ENCODE measurements at places on chromosomes 3 and 15.
A peak's percentile ranks its signal among the peaks of the same experiment; 100 is the strongest.

- no peak for DNase-seq
Measured at GRCh38 chr3:178487752-178488151, 48.5 kb upstream of the KCNMB2 start.

DNA sequence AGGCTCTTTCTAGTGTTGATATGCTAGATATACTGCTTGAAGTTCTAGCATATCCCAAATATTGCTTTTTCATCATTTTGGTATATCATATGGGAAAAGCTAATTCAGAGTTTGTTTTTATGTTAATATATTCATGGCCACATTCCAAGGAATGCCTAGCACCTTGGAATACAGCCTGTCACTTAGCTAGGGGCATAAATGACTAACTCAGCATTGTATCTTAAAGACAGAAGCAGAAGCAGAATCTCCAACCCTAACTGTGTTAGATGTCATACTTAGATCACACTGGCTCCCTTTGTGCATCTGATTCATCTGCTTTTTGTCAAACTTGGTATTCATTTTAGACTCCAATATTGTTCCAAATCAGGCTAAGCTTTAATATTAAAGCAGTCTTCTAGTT lies 130.8 kb upstream of the TSPAN3 start:
- DNase-seq = no peak

GRCh38 chr15:59294574-59295260 lies 78.0 kb downstream of the MYO1E start:
- peak; percentile 93 for DNase-seq

GRCh38 chr3:136351351-136351750 lies 101.2 kb downstream of the PCCB start:
- DNase-seq = no peak

DNA sequence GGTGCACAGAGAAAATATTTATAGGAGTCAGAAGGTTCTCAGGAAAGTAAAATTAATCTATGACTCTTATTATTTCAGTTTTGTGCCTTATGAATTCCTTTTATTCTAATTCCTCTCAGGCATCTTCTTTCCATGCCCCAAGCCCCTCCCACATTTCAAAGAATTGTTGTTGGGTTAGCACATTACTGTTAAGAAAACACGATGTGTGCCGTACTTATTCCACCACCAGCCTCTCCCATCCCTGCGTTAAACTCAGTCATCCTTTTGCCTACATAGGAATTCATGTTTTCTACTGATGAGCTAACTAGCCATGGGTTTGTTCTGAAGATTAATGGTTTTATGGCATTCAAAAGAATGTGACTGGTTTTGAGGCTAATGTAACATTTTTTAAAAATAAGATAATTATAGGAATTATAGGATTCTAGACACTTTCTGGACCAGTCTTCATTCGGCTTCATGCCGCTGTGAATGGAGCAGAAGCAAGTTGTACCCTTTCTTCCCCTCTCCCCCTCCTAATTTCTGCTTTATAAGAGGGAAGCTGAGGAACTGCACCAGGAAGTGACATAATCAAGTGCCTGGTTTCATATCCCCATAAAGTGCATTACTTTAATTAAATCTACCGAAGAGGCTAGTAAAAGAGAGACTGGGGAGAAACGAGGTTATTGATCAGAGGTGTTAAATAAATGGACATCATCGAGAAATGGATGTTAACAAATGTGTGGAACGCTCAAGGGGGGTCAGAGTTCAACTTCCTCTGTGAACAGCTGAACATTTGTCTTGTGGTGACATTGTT lies 12.3 kb upstream of the MB21D2 start:
- no peak for DNase-seq

GRCh38 chr15:95645791-95646338 lies 684.6 kb upstream of the NR2F2 start:
- DNase-seq = no peak

- DNase-seq = peak; percentile 20
Measured at GRCh38 chr3:188646592-188646991, 492.6 kb downstream of the LPP start.

GRCh38 chr3:114480442-114480841 lies 186.6 kb downstream of the TIGIT start:
- no peak for DNase-seq

DNA sequence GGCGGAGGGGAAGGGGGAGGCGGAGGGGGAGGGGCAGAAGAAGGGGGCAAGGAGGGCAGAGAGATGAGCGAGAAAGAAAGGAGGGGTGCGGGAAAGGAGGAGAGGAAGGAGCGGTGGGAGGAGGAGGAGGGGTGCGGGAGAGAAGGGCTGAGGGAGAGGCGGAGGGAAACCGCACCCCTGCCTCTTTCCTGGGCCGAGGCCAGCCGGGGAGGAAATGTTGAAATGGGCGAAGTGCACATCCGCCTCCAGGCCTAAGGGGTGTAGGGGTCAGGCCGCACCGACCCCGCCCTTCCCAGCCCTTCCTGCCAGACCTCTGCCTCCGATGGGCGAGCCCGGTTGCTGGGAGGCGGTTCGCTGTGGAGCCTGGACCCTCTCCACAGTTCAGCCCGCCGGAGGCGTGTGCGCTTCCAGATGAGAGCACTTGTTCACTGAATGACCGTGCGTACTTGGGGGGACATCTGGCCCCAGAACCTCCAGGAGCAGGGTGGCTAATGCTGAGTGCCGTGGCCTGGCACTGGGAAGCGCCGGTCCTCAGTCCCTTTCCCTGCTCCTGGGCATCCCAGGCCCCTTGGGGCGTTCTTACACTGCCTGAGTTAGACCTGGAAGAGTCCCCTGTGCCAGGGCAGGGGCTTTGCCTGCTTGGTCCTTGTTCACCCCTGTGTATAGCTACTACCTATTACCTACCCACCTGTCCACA lies 110.3 kb upstream of the KLF13 start:
- peak; percentile 42 for DNase-seq

- no peak for DNase-seq
Measured at GRCh38 chr15:62822228-62822627, 220.3 kb upstream of the TPM1 start.

- DNase-seq = no peak
Measured at GRCh38 chr3:105579439-105579838, 212.7 kb downstream of the ALCAM start.

DNA sequence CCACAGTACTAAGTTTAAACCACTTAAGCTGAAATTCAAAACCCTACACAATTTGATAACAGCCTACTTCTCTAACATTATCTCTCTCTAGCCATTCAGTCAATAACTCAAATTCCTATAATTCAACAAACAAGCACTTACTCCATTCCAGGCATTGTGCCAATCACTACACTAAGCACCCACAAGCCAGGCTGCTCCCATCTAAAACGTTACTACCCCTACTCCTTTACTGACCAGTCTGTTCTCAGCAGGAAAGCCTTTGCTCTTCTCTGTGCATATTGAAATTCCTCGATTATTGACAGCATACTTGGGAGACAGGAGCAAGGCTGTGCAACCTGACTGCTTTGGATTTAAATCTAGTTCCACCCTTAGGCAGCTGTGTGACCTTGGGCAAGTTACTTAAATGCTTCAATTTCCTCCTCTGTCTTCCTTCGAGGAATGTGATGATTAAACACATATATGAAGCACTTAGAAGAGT lies 177.2 kb upstream of the THBS1 start:
- peak; percentile 36 for DNase-seq

- DNase-seq = no peak
Measured at GRCh38 chr15:74543043-74543422, 2.0 kb downstream of the ARID3B start.

GRCh38 chr3:69855436-69856162 lies 116.3 kb downstream of the MITF start:
- DNase-seq = peak; percentile 29

- DNase-seq = no peak
Measured at GRCh38 chr3:197001972-197002700, 27.5 kb downstream of the MELTF start.

DNA sequence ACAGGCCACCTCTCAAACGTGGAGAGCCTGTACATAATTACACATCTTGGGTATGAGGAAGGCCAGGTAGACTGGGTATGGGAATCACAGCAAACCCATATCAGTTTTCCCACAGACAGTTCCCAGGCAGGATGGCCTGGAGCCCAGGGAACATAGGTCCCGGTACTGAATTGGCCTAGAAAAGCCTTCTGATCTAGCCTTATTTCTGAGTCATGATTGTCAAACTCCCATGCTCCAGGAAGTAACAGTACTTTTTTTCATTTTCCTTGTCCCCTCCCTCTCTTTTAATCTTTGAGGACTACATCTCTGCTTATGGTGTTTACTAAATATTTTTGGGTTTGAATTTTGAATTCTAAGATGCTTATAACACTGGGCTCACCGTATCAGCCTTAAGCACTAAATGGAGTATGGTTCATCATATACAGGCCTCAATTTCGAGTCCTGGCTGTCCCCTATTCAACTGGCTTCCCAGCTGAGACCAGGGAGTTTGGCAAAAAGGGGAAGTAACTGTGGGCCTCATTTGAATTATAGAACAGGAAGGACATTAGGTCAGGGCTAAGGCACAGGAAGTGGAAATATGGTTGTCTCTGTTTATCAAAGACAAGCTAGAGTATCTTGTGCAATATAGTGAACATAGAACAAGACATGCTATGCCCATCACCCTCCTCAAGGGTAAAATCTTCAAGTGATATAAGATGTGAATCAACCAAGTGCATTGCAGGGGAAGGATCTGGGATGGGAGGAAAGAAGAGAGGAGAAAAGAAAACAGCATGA lies 494.6 kb downstream of the NTRK3 start:
- peak; percentile 21 for DNase-seq

- DNase-seq = peak; percentile 67
Measured at GRCh38 chr3:124075753-124076152, 83.8 kb upstream of the ROPN1 start.

DNA sequence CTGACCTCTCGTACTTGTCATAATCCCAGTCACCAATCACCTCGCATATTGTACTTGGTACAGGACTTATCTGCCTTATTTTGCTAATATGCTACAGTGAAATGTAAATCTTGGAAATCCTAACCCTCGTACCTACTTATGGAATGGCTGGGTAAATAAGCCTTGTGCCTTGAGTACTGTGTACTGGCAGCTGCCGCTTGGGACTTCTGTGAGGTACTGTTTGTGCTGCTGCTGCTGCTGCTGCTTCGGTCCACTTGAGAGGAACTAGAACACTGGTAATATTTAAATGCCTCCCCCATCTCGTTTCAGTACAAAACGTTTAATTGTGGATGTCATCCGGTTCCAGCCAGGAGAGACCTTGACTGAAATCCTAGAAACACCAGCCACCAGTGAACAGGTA lies 42.5 kb upstream of the CRTC3 start:
- no peak for DNase-seq

DNA sequence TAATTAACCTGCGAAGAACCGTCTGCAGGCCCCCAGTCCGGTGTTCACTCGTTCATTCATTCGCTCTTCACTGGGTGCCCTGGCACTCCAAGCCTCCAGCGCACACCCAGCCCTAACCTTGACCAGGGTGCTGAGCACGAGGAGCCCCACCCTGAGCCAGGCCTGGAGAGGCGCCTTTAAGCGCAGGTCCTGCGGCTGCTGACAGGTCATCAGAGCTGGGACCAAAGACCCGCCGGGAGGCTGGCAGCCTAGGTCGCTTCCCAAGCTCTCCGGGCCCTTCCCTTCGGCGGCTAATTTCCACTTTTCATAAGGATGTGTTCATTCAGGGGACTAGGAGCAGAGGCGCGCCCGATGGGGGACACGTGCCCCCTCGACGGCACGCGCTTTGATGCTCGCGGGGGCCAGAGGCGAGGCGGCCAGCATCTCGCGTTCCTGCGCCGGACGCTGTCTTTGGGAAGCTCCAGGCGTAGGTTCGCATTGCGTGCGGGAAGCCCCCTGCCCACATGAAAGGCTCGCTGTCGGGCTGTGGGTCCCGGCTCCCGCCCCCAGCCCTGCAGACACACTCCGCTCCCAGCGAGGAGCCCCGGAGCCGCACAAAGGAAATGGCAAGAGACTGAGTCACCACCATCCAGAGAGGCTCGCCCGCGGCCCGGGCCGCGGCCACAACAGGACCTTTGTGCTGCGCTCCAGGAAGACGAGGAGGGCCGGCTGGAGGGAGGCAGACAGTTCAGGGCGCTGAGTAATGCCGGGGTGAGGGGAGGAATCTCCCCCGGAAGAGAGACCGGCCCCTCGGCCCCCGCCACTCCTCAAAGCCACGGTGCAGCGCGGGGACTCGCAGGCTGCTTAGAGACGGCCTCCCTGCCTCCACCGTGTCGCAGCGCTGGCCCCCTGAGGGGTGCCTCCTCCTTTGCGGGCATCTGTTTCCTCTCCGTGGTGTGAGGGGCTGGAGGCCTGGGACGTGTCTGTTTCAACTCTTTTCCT lies 266.4 kb upstream of the HES1 start:
- DNase-seq = peak; percentile 99

DNA sequence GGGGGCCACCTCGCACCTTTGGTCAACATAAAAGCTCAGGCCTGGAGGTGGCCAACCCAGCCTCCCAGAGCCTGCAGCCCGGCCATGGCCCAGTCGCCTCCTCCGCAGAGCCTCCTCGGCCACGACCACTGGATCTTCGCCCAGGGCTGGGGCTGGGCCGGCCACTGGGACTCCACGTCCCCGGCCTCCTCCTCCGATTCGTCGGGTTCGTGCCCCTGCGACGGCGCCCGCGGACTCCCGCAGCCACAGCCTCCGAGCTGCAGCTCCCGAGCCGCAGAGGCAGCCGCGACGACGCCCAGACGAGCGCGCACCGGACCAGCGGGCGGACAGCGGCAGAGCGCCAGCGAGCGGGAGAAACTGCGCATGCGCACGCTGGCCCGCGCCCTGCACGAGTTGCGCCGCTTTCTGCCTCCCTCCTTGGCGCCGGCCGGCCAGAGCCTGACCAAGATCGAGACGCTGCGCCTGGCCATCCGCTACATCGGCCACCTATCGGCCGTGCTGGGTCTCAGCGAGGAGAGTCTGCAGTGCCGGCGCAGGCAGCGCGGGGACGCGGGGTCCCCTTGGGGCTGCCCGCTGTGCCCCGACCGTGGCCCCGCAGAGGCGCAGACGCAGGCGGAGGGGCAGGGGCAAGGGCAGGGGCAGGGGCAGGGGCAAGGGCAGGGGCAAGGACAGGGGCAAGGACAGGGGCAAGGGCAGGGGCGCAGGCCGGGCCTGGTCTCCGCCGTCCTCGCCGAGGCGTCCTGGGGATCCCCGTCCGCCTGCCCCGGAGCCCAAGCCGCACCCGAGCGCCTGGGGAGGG lies at the start of gene MESP2:
MESP2 (plus strand) TSS at position 59 of the 799 bp plus-strand sequence; CDS start at position 85, 26 bp downstream.
- no peak for DNase-seq

DNA sequence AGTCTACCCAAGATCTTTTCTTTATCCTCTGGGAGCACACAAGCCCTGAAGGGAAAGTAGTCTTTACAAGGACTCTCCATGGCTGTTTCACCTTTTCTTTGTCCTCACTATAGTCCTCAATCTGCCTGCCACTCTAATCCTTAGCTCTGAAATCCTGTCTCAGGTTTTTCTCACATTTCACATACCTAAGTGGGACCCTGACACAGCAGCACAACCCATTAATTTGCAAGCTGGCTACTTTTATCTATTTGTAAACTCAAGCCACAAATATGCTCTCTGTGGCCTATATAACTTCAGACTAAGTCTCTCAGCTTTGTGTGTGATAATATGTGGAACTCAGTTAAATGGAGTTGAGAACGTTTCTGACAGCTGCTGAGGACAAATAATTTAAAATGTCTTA lies 19.8 kb downstream of the SIN3A start:
- DNase-seq = no peak

DNA sequence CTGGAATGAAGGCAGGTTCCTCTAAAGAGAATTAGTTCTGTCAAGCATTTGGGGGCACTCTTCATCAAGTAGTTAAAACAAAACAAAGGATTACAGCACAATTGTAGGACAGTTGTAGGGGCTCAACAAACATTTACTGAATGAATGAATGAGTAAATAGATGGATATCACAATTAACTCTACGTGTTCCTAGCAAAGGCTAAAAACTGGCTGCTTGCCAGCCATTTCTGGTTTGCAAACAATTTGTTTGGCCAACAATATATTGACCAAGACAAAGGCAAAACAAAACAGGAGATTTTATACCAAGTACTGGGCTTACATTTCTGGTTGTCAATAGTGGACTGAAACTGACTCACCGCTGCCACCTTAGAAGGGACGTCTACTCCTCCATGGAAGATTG lies 116.8 kb downstream of the ZNF280D start:
- DNase-seq = no peak
